Stimulated activated CD4-positive, alpha-beta T cell treated with anti-CD3 and anti-CD28 coated beads, TNF-alpha, amount 100 ng/mL, for 1 hour (primary cell): ENCODE measurements at places on chromosomes 7 and 10.

DNA sequence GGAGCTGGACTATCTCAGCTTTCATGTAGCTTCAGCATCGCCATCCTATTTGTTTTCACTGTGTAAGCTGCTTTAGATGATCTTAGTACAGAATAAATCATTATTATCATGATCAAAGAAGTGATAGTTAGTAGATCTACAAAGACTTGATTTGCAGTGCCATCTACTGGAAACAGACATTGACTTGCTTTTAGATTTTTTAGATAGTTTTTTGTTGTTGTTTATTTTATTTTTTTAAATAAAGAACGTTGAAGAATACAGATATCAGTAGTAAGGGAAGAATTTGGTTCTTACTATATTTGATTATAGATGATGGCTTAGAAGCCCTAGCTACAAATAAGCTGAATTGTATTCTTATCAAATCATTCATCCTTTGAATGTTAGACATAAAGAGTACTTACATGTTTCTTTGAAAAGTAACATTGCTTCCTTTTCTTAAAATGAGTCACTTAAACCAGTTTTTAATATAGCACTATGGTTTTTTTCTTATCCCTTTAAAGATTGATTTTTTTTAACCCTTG, 6.3 kb upstream of the SFMBT2 start:
- DNase-seq, result no peak

DNA sequence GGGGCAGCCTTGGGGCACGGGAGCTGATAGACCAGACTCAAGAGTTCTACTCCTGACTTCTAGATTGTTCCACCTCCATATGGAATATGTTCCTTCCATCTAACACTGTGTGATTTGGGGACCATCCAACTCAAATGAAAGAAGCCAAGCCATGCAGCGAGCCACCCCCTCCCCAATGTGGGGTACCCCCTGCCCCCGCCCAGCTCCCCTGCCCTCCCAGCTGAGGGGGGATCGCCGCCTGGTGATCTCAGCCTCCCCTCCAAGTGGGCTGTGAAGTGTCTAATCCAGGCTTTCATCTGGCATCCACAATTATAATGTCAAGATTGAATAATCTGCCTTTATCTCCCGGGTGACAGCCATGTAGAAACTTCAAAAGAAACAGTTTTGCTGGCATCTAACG, 246.1 kb downstream of the RPS24 start:
- no peak for DNase-seq

- DNase-seq, result no peak
Observed at GRCh38 chr10:88076027-88076880, 212.8 kb downstream of the PTEN start.

- no peak for DNase-seq
Observed at GRCh38 chr7:91543646-91544045, 279.4 kb downstream of the FZD1 start.

GRCh38 chr10:62159351-62159750, 109.3 kb downstream of the RTKN2 start:
- no peak for DNase-seq

DNA sequence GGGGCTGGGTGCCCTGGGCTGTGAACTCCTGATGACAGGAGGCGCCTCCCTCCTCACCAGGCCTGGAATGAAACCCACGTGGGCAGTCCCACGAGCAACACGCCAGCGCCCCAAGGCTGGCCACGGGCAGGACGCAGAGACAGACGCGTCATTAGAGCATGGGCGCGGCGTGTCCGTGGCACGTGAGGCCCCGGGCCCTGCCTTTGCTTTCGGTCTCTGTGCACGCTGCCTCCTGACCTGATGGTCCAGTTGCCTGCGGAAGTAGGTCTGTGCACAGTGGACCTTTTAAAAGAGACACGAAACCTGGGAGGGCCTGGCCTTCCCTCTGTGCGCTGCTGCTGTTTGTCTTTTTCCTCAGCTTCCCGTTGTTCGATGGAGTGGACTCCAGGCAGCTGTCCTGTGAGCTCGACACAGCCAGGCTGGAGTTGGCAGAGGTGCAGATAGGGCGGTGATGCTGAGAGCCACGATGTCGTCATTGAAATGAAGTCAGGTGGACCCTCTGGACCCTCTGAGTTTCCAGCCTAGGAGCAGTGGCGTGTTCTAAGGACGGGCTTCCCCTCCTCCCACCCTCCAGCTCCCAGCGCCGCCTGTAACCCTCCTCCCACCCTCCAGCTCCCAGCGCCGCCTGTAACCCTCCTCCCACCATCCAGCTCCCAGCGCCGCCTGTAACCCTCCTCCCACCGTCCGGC, 40.1 kb upstream of the CFAP46 start:
- no peak for DNase-seq

- DNase-seq, result no peak
Observed at GRCh38 chr10:6044751-6045313, 17.3 kb downstream of the IL2RA start.
